ENCODE measurements at places on chromosomes 1 and 21.

- no peak for DNase-seq
These were observed 3.0 kb upstream of the MAN1A2 start for GRCh38 chr1:117364240-117364639.

- DNase-seq, result no peak
These were observed 94.9 kb downstream of the DYRK1A start for GRCh38 chr21:37461479-37461878.

GRCh38 chr1:1236945-1237873 lies 5.2 kb downstream of the B3GALT6 start:
- no peak for DNase-seq

- no peak for DNase-seq
These were observed 422.9 kb downstream of the PTBP2 start for GRCh38 chr1:97144527-97144926.

DNA sequence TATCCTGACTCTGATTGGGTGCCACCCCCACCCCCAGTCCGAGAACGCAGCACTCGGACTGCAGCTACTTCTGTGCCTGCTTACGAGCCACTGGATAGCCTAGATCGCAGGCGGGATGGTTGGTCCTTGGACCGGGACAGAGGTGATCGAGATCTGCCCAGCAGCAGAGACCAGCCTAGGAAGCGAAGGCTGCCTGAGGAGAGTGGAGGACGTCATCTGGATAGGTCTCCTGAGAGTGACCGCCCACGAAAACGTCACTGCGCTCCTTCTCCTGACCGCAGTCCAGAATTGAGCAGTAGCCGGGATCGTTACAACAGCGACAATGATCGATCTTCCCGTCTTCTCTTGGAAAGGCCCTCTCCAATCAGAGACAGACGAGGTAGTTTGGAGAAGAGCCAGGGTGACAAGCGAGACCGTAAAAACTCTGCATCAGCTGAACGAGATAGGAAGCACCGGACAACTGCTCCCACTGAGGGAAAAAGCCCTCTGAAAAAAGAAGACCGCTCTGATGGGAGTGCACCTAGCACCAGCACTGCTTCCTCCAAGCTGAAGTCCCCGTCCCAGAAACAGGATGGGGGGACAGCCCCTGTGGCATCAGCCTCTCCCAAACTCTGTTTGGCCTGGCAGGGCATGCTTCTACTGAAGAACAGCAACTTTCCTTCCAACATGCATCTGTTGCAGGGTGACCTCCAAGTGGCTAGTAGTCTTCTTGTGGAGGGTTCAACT lies 2.1 kb downstream of the RBM15 start:
- no peak for DNase-seq

GRCh38 chr1:7616076-7616832 lies 154.8 kb upstream of the VAMP3 start:
- no peak for DNase-seq

DNA sequence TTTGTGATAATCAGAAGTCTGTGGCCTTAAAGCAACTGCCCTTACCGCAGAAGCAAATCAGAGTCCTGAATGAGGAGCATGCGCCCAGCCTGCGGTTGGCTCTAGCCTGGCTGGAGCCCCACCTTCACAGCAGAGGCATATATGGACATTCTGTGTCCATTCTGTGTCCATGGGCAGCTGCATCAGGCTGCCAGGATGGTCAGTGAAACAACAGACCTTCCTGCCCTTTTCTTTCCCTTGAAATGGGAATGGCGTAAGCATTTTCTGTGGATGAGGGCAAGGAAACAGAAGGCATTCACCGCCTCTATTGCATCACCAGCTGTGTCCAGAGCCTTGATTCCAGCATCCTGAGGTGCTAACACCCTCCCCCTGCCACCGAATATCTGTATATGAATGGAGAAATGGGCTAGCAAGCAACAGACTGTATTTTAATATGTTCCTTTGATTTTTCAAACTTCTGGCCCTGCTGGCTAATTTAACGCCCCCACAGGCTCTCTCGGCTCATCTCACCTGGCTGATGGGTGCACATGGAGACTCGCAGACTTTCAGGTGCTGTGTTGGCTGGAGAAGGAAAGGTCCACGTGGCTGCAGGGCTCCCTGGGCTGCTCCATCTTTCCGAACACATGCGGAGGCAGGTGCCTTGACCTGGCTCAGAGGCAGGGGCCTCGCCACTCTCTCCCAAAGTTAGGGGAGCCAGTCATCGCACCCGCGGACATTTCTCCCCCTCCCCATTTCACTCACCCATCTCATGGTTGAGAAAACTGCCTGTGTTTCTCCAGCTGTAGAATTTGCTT lies 159.2 kb downstream of the GALNT2 start:
- no peak for DNase-seq

GRCh38 chr1:17053086-17053684 lies 647 bp downstream of the SDHB start:
- DNase-seq, result no peak

DNA sequence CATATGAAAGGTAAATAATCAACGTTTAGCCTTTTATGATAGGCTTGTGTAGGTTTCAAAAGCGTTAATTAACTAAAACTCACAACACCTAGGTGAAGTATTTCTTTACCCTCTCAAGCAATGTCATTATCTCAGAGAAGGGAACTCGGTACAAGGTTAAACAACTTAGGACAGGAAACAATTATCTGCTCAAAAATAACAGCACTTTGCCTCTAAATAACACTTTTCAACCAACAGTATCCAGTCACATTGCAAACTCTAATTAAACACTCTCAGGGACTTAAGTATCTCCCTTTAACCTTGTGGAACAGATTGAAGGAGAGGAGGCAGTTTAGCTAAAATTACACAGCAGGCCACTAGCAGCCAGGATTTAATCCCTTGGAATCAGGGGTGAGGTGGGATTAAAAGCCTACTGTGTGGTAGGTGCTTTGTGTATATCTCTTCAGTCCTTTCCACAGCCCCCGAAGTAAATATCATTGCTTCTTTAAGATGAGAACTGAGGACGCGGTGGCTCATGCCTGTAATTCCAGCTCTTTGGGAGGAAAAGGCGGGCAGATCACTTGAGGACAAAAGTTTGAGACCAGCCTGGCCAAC lies 5.2 kb upstream of the AKNAD1 start:
- DNase-seq, result no peak

GRCh38 chr21:45528981-45529784 lies 13.1 kb downstream of the SLC19A1 start:
- DNase-seq, result no peak

GRCh38 chr1:36760081-36760480 lies 274.2 kb downstream of the GRIK3 start:
- DNase-seq, result no peak

- no peak for DNase-seq
These were observed 64.7 kb downstream of the PRRC2C start for GRCh38 chr1:171550050-171550449.

DNA sequence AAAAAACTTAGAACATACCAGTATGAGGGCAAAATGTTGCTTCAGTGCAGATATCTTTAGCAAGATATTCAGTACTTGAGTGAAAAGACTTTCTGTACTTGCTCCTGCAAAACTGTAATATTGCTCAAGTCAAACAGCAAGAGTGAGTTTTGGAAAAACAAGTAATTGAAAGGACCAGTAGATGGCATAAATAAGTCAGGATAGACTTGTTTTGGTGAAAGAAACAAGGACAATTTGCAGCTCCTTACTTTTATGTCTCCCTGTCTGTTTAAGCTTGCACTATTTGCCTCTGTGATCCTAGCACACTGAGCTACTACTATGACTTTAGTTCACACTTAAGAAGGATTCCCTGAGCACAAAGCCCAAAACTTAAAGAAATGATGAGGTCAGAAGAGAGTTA lies 39.1 kb downstream of the IFI44 start:
- DNase-seq, result no peak

GRCh38 chr1:206578068-206578977 lies 33.9 kb downstream of the EIF2D start:
- DNase-seq, result no peak

GRCh38 chr1:232877365-232878028 lies 72.3 kb downstream of the MAP10 start:
- no peak for DNase-seq

DNA sequence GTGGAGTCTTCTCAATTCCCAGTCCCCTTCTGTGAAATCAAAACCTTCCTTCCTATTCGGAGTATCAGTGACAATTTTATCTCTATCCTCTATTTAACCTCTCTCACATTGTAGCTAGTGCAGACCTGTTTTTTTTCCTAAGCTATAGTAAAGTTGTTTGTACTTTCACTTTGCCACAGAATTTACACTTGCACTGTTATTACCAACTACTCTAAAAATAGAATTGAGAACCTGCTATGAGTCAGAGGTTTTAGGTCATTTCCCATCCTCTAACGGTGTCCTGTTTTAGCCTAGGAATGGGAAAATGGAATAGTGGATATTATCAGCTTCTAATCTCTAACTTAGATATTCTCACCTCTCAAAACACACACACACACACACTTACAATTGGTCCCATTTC lies 862.7 kb downstream of the NCAM2 start:
- no peak for DNase-seq

- no peak for DNase-seq
These were observed 286.0 kb downstream of the NFIA start for GRCh38 chr1:61368366-61368765.

DNA sequence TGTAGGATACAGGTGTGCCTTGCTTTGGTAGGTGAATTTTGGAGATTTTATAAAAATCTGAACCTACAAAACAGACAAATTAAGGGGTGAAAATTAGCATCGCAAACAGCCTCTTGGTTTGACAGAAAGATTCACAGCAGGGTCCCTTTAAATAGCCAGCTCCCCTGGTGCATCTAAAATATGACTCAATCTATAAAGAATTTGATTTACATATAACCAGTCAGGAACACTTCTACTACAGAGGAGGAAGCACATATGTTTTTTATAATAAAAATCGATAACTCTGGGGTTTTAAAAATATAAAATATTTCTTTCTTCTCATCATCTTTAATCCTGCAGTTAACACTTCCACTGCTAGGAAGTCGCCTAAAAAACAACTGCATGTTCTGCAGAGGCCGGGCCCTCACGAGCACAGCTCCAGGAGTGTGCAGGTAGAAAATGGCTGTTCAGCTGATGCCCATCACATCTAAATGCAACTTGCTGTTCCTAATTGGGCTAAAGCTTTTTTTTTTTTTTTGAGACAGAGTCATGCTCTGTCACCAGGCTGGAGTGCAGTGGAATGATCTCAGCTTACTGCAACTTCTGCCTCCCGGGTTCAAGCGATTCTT lies 203.4 kb downstream of the HS2ST1 start:
- DNase-seq, result no peak

- no peak for DNase-seq
These were observed 106.6 kb downstream of the NPHP4 start for GRCh38 chr1:5885471-5886139.

GRCh38 chr21:44887807-44888580 lies 14.5 kb upstream of the PTTG1IP start:
- DNase-seq, result no peak

DNA sequence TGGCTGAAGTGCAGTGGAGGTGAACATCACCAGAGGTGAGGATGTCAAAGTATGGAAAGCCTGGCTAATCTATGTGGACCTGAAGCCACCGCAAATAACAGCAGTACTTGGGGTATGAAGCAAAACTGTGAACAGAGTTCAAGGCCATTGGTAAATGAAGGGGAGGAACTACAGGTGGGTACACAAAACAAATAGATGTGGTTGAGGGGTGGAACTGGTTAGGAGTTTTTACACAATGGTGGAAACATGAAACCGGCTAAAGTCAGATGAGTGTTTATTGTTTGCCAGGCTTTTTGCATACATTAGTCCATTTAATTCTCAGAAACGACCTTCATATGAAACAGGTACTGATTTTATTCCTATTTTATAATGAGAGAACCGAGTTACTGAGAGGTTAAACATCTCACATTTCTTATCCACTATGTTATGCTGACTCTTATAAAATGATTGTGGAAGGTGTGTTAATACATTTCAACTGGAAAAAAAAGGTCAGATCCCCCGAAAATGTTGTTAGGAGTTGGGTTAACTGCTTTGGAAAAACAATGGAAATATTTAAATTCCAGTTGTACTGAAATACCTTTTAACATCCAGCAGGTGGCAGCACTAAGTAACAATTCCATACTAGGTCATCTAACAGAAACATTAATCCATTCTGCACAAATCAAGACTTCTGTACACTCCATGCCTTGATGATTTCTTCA lies 44.3 kb upstream of the GTF2B start:
- no peak for DNase-seq

- no peak for DNase-seq
These were observed 107.3 kb downstream of the DUSP10 start for GRCh38 chr1:221634606-221635005.

- DNase-seq, result no peak
These were observed 20.1 kb downstream of the ANKRD13C start for GRCh38 chr1:70334436-70334835.

GRCh38 chr1:12556957-12557935 lies 60.8 kb downstream of the DHRS3 start:
- DNase-seq, result no peak

- no peak for DNase-seq
These were observed 180.9 kb downstream of the PTGER3 start for GRCh38 chr1:70866542-70867264.

DNA sequence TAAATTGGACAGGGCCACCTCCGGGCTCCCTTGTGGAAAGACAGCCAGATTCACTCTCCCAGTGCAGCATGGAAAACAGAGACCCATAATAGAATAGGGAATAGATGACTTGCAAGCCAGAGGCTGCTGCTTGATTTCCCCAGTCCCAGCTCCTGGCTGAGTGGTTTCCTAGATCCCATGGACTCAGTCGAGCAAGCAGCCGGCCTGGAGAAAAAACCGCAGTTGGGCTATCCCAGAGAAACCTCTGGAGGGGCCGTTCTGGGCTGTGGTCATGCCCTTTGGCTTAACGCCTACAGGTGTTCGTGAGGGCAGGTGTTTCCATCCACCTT lies 61.7 kb downstream of the ELK4 start:
- no peak for DNase-seq

DNA sequence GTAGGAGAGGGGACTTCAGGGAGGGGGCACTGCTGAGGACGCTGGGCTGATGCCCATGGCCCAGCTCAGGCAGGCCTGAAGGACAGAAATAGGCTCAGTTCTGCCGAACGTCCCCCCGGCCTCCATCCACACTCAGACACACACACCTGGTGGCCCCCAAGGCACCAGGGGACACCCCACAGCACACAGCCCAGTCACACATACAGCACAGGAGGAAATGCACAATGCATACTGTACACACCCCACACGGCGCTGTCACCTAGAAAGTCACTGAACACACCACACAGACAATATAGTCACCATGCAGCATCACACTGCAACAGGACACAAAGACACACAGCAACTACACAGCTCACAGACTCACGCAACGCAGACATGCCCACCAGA lies 562 bp downstream of the SYTL1 start:
- no peak for DNase-seq

DNA sequence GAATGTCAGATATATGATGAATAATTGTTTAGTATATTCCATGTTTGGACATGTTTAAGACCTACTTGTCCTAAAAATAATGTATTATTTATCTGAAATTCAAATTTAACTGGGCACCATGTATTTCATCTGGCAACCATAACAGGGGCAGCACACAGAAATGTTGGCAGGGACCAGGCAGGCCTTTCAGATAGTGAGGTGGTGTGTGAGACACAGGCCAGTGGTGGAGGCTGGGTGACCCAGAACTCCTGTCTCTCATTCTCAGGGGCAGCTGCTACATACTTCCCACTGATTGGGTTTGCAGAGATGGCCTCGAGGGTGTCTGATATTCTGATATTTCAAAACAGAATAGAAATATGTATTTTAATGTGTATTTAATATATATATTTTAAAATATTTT lies 1.3 kb upstream of the FASLG start:
- no peak for DNase-seq

- no peak for DNase-seq
These were observed 6.2 kb downstream of the KCNA3 start for GRCh38 chr1:110668549-110668948.

All from activated CD4-positive, alpha-beta T cell treated with anti-CD3 and anti-CD28 coated beads, Interleukin-2, amount 50 U/mL, for 4 hours (primary cell).